ENCODE measurements at places on chromosomes 5 and 9.

DNA sequence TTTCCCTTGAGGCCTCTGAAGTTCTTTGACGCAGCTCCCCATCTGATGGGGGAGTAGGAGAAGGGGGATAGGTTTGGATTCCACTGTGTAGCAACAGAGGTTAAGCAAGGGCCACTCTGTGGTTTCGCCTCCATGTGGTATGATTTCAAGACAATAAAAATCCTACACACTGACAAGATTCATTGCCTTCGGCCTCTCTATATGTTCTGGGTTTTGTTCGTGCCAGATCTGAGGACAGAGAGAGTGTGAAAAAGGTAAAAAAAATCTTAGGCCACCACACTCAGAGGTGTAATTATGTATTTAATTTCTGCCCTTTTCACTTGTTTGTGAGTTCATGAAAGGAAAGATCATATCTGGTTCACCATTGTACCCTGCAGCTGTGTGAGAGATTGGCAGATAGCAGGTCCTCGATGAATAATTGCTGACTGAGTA is 715.2 kb upstream of the ZNF608 start:
- H3K27ac ChIP-seq = no peak overlapping the region
- H3K4me1 ChIP-seq = no peaks in the 10 kb centered on the region
- no peaks in the 10 kb centered on the region for H3K36me3 ChIP-seq

DNA sequence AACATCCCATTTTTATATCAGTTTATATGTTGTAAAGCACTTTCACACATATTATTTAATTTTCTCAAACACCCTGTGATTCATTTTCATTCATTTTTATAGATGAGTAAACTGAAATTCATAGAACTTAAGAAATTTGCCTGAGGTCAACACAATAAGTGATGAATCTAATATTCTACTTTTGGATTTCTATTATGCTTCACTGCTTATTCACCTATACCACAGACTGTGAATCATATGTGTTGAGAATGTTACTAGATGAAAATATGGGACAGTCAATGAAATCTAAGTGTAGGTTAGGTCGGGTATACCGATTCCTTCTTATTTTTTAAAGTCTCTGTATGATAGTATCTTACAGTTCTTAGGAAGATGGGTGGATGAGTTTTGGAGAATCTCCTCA is 24.8 kb downstream of the CDC37L1 start:
- no peak overlapping the region for H3K4me3 ChIP-seq
- peaks cover 6% of the 10 kb centered on the region for H3K36me3 ChIP-seq
- H3K4me1 ChIP-seq = peaks cover 3% of the 10 kb centered on the region

DNA sequence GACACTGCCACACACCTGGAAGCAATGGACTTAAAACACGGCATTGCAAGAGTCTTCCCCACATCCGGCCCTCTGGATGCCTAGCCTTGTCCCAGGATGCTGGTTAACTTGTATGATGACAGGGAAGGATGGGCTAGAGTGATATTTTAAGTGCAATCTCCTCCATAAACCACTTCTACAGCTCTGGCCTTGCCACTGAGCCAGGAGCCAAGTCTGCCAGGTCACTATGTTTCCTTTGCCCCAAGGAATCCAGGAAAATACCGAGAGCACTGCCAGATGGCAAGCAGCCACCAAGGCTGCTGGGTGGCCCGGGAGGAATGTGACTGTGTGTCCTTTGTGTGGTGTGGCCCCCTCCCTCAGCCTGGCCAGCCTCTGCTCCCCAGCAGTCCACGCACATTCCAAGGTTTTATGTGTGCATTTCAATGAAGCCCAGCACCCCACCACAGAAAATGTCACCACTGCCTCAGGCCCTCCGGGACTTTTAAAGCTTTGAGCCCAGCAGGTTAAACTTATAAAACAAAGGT is 106.0 kb downstream of the FRMD3 start:
- no peaks in the 10 kb centered on the region for H3K36me3 ChIP-seq
- H3K4me1 ChIP-seq = no peaks in the 10 kb centered on the region
- DNase-seq = no peak

DNA sequence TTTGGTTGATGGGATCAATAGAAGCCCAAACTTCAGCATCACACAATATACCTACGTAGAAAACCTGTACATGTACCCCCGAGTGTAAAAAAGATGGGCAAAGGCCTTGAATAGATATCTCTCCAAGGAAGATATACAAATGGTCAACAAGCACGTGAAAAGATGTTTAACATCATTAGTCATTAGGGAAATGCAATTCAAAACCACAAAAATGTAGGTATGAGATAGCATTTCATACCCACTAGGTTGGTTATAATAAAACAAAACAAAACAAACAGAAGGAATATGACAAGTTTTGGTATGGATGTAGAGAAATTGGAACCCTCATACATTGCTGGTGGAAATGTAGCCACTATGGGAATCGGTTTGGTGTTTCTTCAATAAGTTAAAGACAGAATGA is 33.1 kb upstream of the PPARGC1B start:
- peaks cover 53% of the 10 kb centered on the region for H3K27me3 ChIP-seq
- H3K4me3 ChIP-seq = no peak overlapping the region
- no peaks in the 10 kb centered on the region for H3K36me3 ChIP-seq
- no peak overlapping the region for H3K27ac ChIP-seq

GRCh38 chr9:4077499-4078102 is 222.3 kb downstream of the GLIS3 start:
- H3K27me3 ChIP-seq = no peaks in the 10 kb centered on the region
- DNase-seq = peak; percentile 70
- no peaks in the 10 kb centered on the region for H3K36me3 ChIP-seq
- H3K4me3 ChIP-seq = no peak overlapping the region
- H3K4me1 ChIP-seq = peaks cover 4% of the 10 kb centered on the region
- H3K27ac ChIP-seq = no peak overlapping the region

- no peak overlapping the region for H3K27ac ChIP-seq
- H3K36me3 ChIP-seq = no peaks in the 10 kb centered on the region
- DNase-seq = no peak
- H3K27me3 ChIP-seq = peaks cover 45% of the 10 kb centered on the region
- no peaks in the 10 kb centered on the region for H3K4me1 ChIP-seq
- no peak overlapping the region for H3K4me3 ChIP-seq
These were observed 33.7 kb downstream of the NDUFS6 start for GRCh38 chr5:1834721-1835429.

DNA sequence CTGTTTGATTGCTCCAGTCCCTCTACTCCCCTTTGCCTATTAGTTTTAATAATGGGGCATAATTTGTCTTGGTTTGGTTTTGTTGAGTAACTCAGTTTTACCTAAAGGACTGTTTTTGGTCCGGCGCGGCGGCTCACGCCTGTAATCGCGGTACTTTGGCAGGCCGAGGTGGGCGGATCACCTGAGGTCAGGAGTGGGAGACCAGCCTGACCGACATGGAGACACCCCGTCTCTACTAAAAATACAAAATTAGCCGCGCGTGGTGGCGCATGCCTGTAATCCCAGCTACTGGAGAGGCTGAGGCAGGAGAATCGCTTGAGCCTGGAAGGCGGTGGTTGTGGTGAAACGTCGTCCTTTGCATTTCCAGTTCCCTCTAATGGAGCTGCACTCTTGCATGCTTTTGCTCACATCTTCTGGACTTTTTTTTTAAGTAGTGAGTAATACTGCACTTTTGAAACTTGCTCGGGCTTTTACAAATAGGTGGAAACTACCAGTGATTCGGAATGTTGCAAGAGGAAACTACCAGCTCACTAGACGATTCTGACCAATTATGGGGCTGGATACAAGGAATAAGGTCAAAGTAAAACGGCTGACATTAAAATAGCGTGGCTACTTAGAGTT is 721 bp upstream of the MAML1 start:
- DNase-seq = peak; percentile 89
- H3K36me3 ChIP-seq = peaks cover 18% of the 10 kb centered on the region
- H3K4me1 ChIP-seq = peaks cover 9% of the 10 kb centered on the region
- peak overlapping the region; percentile 62 for H3K27ac ChIP-seq
- H3K27me3 ChIP-seq = no peaks in the 10 kb centered on the region

DNA sequence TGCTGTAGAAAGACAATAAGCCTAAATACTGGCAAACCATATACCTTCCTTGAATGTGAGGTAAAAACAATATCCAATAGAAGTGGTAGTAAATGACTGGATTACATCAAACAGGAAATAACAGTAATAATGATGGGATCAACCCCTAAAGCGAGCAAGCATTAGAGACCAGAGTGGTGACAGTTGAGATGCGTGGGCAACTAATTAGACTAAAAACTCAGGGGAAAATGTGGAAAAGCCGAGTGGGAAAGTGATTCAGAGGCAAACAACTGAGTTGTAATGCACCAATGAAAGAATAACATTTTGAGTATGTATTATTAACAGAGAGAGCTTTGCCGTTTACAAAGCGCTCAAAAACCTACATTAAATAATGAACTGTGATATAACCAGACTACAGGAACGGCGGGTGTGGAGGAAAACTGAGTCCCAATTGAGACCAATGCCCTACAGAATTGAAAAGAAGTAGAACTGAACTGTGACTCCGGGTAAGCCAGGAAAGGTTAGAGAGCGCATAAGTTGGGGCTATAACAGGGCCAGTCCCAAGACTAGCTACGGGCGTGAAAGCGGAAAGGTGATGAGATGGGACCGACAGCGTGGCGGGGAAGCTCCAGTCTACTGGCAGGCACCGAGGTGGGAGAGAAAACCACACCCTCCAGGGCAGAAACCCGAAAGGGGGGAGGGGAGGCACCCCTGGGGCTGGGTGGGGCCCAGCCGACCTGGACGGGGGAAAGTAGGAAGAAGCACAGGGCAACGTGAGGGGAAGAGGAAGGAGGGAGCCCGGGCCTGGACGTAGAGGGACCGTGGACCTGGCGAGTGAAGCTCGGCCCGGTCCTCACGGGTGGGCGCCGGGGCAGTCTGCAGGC is 592 bp downstream of the UBAP2 start:
- no peaks in the 10 kb centered on the region for H3K36me3 ChIP-seq
- DNase-seq = no peak
- H3K27ac ChIP-seq = peak overlapping the region; percentile 58
- H3K27me3 ChIP-seq = no peaks in the 10 kb centered on the region
- H3K4me1 ChIP-seq = peaks cover 10% of the 10 kb centered on the region

Data from IMR-90 (cell line).